CD8-positive, alpha-beta memory T cell (primary cell): ENCODE measurements at places on chromosomes 1 and 21. TPM values are rescaled to one million over a fixed set of nuclear protein-coding genes. Genes with fewer than 3 reads are reported as not detected.

DNA sequence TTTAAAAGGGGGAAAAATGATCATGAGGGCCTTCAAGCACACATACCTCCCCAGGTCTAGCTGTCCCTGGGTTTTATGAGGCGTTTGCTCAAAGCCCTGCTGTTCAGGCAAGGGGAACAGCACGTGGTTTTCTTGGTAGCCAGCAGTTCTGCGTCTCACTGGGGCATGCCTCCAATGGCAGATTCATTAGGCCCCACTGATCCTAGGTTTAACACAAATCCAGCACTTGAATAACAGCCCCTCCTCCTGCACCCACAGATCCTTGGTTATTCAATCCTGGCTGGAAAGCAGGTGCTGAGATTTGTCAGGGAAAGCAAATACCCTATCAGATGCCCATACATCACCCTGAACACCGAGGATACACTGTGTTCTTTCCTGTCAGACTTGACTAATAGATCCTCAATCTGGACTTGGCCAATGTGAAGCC is 106.4 kb downstream of the ZC3H11B start:
- no peak overlapping the region for H3K27ac ChIP-seq
- no peaks in the 10 kb centered on the region for H3K27me3 ChIP-seq
- no peak for DNase-seq
- no peaks in the 10 kb centered on the region for H3K36me3 ChIP-seq

Gene SYT2
- not detected for total RNA-seq

Gene FCRL6
- total RNA-seq, result 1.8 TPM

GRCh38 chr1:24935615-24936484 is 5.8 kb upstream of the RUNX3 start:
- H3K36me3 ChIP-seq, result no peaks in the 10 kb centered on the region
- no peaks in the 10 kb centered on the region for H3K27me3 ChIP-seq
- DNase-seq, result no peak
- peaks cover 23% of the 10 kb centered on the region for H3K4me1 ChIP-seq
- H3K4me3 ChIP-seq, result no peak overlapping the region
- H3K27ac ChIP-seq, result no peak overlapping the region

DNA sequence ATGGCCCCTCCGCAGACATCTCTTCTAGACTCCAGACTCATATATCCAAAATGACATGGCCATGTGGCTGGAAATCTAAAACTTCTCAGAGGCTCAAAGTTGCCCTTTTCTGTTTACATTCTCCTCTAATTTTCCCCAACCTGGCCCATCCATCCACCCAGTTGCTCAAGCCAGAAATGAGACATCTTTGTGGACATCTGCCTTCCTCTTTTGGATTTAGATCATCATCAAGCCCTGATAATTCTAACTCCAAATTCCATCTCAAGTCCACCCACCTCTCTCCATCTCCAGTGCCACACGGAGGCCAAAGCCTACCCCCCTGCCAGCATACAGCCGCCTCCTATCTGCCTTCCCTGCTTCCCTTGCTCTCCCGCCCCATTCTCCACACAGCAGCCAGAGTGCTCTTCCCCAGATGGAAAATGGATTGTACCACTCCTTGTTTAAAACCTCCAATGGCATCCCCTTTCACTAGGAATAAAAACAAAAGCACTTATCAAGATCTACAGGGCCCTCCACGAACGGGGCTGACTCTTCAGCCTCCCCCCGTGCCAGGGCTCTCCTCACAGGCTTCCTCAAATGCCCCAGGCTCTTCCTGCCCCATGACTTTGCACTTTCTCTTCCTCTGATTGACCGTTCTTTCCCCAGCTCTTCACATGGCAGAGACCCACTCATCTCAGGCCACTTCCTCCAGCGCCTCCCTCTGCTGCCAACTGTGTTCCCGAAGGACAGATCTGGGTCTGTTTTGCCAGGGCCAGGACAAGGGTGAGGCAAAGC is 40.1 kb downstream of the SYT6 start:
- H3K27me3 ChIP-seq, result no peaks in the 10 kb centered on the region
- H3K27ac ChIP-seq, result no peak overlapping the region
- H3K4me1 ChIP-seq, result no peaks in the 10 kb centered on the region
- DNase-seq, result no peak
- H3K36me3 ChIP-seq, result no peaks in the 10 kb centered on the region

DNA sequence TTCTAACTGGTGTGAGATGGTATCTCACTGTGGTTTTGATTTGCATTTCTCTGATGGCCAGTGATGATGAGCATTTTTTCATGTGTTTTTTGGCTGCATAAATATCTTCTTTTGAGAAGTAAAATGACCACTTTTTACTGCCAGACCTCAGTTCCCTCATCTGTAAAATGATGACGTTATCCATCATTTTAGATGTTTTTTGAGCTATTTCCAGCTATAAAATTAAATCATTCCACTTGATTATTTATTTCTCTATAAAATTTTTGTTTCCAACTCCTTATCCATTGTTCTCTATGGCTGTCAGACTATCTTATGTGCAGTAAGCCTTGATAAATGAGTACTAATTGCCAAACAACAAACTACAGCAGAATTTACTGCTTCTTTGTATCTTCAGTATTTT is 33.2 kb downstream of the RGS5 start:
- H3K27me3 ChIP-seq, result no peaks in the 10 kb centered on the region
- no peak overlapping the region for H3K27ac ChIP-seq
- no peak overlapping the region for H3K4me3 ChIP-seq

DNA sequence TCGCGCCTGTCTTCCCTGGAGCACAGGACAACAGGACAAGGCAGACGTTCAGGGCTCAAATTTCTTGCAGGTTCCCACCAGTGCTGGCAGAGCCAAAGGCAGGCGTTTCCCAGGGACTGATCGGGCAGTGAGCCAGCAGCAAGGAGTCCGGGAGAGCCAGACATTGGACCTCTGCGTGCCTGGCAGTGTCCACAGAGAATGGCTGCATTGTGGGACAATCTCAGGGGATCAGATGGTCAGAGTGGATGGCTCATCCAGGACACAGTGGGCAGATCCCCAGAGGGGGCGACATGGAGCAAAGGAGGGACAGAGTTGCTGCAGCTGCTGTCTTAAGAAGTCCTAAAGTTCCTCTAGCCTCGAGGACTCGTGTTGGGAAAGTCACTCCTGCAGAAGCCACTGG is 4.6 kb downstream of the TMEM63A start:
- H3K36me3 ChIP-seq, result peaks cover 47% of the 10 kb centered on the region
- peaks cover 61% of the 10 kb centered on the region for H3K4me1 ChIP-seq
- peak; percentile 57 for DNase-seq
- no peak overlapping the region for H3K27ac ChIP-seq

DNA sequence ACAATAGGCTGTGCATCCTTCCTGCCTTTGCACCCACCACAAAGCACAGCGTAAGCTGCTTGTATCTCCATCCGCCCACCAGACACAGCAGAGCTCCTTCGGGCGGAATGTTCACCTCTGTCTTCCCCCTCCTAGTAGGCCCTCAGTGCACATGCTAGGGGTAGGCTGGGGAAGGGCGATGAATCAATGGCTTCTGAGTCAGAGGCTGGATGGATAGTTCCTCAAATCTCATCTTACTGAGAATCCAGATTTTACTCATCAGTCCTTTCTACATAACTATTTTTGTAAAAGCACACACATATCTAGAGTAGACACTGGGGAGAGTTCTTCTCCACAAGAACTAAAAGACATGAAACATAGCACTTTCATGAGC is 73.8 kb downstream of the BCAR3 start:
- H3K4me1 ChIP-seq, result no peaks in the 10 kb centered on the region
- H3K27ac ChIP-seq, result no peak overlapping the region
- DNase-seq, result no peak
- no peaks in the 10 kb centered on the region for H3K36me3 ChIP-seq

DNA sequence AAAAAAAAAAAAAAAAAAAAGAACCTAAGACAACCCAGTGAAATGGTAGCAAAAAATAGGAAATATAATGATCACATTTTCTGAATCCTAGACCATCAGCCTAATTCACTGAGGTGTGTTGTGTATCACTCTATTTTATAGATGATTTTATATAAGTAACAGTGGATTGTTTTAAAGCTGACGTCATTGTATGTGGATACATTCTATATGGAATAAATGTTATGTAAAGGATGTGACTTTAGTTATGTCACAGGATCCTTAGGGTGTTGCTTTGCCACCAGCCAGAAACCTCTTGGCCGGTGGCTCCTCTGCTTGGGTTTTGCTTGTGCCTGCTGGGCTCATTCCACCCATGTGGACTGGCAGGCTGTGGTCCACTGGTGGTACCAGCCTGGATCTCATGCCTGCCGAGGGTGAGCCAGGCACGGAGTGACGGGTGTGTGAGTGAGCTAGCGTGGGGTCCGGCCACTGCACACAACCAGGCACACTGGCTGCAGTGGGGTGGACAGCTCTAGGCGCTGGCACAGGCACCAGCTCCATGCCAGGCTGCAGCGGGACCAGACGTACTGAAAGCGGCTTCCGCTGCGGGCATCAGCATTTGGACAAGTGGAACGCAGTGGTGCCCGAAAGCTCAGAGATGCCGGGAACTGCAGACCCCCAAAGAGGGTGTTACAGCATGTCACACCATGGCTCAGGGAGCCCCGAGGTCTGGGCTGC is 44.5 kb downstream of the ZBTB8OS start:
- no peak overlapping the region for H3K27ac ChIP-seq
- H3K4me1 ChIP-seq, result no peaks in the 10 kb centered on the region

DNA sequence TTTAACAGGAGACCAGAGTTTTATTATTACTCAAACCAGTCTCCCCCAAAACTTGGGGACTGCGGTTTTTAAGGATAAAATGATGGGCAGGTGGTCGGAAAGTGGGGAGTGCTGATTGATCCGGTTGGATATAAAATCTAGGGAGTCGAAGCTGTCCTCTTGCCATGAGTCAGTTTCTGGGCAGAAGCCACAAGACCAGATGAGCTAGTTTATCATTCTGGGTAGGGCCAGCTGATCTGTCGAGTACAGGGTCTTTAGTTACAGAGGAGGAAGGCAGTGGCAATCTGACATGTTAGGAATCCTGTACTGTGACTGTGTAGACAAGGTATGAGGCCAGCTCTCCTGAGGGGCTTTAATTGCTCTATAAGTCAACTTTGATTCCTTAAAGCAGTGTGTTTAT is 22.9 kb upstream of the FOXE3 start:
- no peak overlapping the region for H3K4me3 ChIP-seq
- H3K36me3 ChIP-seq, result no peaks in the 10 kb centered on the region
- no peaks in the 10 kb centered on the region for H3K4me1 ChIP-seq
- H3K27me3 ChIP-seq, result no peaks in the 10 kb centered on the region
- DNase-seq, result no peak
- H3K27ac ChIP-seq, result no peak overlapping the region

DNA sequence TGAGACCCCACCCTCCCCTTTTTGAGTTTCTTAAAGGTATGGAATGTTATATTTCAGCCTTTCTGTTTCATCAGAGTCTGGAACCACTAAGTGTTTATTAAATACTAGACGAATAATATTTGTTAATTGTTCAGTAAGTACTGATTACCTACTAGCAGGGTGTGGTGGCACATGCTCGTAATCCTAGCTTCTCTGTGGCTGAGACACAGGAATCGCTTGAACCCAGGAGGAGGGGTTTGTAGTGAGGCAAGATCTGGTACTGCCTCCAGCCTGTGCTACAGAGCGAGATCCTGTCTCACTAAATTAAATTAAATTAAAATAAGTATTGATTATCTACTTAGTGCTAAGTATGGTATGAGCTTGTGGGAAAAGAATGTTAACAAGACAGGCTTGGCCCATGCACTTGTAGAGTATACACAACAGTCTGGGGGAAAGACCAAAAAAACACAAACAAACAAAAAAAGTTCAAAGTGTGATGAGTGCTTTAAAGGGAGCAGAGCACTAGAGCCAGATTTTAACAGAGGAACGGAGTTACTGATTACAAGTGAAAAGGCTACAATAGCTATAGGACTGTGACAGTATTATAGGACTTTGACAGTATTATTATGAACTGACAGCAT is 2.4 kb downstream of the CEPT1 start:
- H3K27ac ChIP-seq, result no peak overlapping the region
- DNase-seq, result no peak
- no peaks in the 10 kb centered on the region for H3K27me3 ChIP-seq
- H3K36me3 ChIP-seq, result no peaks in the 10 kb centered on the region
- no peak overlapping the region for H3K4me3 ChIP-seq

- H3K36me3 ChIP-seq, result no peaks in the 10 kb centered on the region
- H3K27me3 ChIP-seq, result peaks cover 15% of the 10 kb centered on the region
- H3K4me1 ChIP-seq, result no peaks in the 10 kb centered on the region
- H3K27ac ChIP-seq, result no peak overlapping the region
Measured at GRCh38 chr1:157992031-157992832, 1.2 kb upstream of the KIRREL1 start.

GRCh38 chr1:57599236-57599994 is 175.6 kb upstream of the DAB1 start:
- no peak overlapping the region for H3K4me3 ChIP-seq
- no peak for DNase-seq
- no peaks in the 10 kb centered on the region for H3K27me3 ChIP-seq
- no peaks in the 10 kb centered on the region for H3K36me3 ChIP-seq
- H3K27ac ChIP-seq, result no peak overlapping the region

DNA sequence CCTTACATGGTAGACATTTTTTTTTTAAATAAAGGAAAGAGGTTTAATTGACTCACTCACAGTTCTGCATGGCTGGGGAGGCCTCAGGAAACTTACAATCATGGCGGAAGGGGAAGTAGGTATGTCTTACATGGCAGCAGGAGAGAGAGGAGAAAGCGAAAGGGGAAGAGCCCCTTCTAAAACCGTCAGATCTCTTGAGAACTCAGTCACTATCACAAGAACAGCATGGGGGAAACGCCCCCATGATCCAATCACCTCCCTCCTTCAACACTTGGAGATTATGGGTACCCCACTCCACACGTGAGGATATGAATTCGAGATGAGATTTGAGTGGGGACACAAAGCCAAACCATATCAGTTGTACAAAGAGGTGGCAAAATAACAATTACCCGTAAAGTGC is 301.7 kb downstream of the GRIK1 start:
- no peaks in the 10 kb centered on the region for H3K27me3 ChIP-seq
- no peaks in the 10 kb centered on the region for H3K36me3 ChIP-seq
- H3K4me3 ChIP-seq, result no peak overlapping the region
- DNase-seq, result no peak
